ENCODE measurements at places on chromosomes 4 and X.

- no peak for DNase-seq
Measured at GRCh38 chr4:36337665-36338185, 56.3 kb downstream of the DTHD1 start.

DNA sequence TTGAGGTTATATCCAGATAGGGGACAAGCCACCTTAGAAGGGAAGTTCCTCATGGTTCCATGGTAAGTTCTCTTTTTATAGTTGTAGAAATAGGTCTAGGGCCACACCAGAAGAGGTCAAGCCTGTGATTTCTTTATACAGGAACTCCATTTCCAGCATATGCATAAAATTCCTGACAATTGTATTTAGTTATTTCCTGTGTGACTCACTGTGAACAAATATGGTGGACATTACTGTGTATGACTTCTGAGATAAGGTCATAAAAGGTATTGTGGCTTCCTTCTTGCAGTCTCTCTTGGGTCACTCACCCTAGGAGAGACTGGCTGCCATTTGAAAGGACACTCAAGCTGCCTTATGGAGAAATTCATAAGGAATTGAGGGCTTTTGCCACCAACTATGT is 2.2 kb upstream of the C4orf36 start:
- DNase-seq: no peak

DNA sequence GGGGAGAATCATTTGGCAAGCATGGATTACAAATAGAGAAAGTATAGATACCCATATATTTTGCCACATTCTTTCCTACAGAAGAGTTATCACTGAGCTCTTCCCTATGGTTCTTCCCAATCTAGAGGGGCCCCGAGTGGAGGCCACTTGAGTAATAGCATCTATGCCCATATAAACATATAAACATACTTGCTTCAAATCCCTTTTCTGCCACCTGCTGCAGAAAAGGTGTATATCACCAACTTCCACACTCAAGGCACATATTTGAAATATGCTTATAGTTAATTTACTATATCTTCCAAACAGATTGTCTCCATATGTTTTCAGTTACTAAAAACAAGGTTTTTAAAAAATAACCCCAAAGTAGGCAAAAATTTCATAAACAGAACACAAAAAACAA is 642.8 kb upstream of the DIPK2B start:
- DNase-seq: no peak

DNA sequence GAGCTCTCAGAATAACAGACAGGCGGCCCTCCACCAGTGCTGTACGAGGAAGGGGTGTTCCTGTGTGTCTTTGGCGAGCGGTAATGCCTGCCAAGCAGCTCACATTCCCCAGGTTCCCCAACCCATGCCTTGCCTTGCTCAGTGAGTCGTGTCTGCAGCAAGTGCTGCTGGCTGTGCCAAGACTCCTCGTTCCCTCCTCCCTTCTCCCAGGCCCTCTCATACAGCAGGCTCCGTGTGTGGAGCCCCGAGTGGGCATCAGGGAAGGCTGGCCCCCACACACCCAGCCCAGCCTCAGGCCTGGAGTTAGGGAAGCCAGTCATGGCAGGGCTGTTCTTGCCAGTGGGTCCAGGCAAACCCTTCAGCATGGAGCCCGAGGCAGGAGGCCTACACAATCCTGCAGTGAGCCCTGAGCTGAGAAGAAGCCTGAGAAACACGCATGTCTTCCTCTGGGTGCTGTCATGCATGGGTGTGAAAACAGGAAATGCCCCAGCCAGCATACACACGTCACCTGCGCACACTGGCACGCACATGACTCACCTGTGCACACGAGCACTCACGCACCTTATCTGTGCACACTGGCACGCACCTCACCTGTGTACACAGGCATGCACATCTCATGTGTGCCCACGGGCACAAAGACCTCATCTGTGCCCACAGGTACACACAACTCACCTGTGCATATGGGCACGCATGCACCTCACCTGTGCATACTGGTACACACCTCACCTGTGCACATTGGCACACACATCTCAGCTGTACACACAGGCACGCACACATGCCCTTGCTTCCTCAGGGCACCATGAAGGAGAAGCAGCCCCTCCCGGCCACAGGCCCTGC is 238.7 kb downstream of the DHRSX start:
- DNase-seq: no peak

- DNase-seq: no peak
Measured at GRCh38 chrX:119411959-119412358, 12.8 kb downstream of the SLC25A43 start.

DNA sequence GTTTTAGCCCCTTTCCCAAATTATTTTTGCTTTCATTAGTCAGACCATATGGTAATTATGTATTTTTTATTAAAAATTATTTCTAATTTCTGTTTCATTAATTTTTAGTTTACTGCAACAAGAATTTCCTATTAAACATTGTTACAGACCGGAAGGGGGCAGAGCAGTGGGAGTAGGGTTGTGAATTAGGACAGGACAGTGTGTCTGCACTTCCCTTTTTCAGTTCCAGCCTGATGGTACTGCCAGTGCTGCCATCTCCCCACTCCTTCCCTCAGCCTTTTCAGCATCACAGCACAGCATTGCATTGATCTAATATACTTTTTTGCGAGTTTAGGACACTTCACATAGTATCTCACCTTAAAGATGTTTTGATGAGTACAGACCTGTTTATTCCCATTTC is 76.5 kb downstream of the STIM2 start:
- no peak for DNase-seq

GRCh38 chr4:52873861-52874343 is 11.8 kb downstream of the RASL11B start:
- DNase-seq: no peak

GRCh38 chrX:49919617-49920016 is 2.8 kb upstream of the CLCN5 start:
- no peak for DNase-seq

DNA sequence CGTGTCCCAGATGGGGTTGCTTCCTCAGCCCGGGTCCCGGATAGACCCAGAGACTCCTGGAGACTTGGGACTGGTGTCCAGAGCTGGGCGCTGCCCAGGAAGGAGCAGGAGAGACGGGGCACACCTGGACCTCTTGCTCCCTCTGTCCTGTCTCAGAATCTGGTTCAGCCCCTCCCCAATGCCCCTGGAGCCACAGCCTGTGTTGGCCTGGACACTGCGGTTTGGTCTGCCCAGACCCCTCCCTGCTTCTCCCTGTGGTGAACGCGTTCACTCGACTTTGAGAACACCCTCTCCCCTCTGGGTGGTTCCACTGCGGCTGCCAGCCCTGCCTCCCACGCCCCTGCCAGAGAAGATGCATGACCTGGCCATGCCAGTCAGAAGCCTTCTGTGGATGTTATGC is 111.1 kb downstream of the HMX1 start:
- DNase-seq: no peak

GRCh38 chr4:139670775-139671174 is 5.2 kb downstream of the MGST2 start:
- no peak for DNase-seq

- no peak for DNase-seq
Measured at GRCh38 chr4:147318586-147318985, 162.3 kb upstream of the EDNRA start.

DNA sequence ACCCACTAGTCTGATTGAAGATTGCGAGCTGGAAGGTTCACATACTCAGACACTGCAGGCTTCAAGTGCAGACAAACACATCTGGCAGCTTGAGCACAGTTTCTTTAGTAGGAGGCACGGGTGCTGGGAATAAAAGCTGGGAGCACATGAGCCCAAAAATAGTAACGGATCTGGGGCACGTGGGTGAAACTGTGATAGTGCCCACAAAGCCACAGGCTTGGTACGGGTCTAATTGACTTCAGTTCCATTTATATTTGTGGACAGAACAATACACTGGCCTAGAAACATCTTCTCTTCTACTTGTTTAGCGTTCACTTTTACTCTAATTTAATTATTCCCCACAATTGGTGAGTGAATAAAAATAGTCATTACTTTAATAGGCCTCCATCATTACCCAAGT is 2370.7 kb downstream of the PCDH7 start:
- no peak for DNase-seq

DNA sequence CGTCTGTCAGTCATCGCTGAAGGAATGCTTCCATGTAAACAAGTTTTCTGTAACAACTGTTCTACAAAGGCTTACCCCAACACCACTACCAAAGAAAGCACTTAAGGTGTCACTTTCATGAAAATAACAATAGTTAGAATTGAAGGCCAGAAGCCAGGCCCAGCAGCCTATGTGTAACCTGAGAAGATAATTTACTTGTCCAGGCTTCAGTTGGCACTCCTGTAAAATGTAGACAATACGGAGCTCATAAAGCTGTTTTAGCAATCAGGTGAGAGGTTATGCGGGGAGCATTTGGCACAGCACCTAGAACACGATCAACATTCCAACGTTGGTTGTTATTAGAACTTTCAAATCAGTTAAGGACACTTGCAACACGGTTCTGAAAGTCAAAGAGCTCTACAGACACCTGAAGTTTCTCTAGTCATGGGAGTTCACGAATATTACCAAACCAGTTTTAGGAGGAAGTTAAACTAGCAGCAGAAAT is 15.7 kb downstream of the ADGRA3 start:
- no peak for DNase-seq

DNA sequence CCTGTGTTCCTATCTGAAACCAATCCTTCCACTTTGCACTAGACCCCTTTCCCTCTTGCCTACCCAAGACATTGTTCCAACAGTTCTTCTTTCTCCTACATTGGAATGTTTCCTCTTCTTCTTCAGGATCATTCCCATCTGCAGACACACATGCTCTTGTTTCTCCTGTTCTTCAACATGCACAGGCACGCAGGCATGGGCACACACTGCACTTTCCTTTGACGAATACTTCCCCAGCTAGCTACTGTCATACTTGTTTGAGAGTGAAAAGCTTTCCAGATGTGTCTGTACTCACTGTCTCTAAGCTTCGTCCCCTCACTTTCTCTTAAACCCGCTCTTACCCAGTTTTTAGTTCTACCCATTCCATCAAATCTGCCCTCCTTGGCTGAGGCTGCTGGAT is 31.8 kb upstream of the ERVMER34-1 start:
- DNase-seq: no peak

- DNase-seq: no peak
Measured at GRCh38 chr4:188201851-188202250, 62.6 kb downstream of the TRIML1 start.

DNA sequence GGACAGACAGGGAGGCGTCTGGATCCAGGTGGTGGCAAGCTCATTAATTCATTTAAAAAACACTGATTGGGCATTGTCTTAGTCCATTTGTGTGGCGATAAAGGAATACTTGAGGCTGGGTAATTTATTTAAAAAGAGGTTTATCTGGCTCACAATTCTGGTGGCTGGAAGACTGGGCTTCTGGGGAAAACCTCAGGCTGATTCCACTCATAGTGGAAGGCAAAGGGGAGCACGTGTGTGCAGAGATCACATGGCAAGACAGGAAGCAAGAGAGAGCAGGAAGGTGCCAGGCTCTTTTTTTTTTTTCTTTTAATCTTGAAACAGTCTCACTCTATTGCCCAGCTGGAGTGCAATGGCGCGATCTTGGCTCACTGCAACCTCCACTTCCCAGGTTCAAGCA is 100.2 kb upstream of the METTL14 start:
- DNase-seq: no peak

- DNase-seq: no peak
Measured at GRCh38 chr4:134408897-134409296, 207.3 kb upstream of the PABPC4L start.

- no peak for DNase-seq
Measured at GRCh38 chr4:96698831-96699230, 858.9 kb downstream of the PDHA2 start.

- DNase-seq: no peak
Measured at GRCh38 chr4:174631901-174632758, 109.8 kb upstream of the HPGD start.

DNA sequence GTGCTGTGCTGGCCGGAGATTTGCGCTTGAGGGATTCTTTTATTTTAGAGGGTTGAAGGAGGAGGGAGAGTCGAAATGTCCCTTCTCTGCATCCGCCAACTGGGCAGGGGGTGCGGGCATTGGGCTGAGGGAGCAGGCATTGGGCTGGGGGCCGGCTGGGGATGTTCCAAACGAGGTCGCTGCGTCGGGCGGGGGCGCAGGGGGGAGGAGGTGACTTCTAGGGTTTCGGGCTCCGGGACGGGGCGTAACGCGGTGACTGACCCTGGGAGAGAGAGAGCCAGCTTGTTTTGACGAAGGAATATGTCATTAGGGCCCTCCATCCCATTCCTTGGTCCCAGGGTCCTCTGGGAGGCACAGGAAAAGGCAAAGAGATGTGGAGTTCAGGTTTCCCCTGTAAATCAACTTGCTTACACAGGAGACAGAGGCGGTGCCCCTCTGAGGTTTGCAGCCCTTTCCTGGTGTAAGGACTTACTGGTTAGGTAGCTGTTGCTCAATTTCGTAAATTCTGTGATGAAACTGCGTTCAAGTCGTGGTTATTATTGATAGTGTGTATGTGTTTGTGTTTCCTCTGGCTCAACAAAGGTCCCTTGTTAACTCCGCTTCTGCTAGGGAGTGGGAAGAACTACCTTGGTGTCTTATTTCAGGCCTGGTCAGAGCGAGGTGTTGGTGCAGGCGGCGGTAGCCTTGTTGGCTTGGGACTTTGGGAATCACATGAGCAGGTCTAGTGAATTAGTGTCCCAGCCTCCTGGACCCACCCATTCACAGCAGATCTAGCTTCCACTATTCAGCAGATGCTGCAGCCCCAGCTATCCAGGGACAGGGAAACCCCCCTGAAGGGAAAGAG is 716 bp downstream of the FHIP1A start:
- DNase-seq: no peak

- no peak for DNase-seq
Measured at GRCh38 chr4:137076908-137077307, 455.4 kb downstream of the PCDH18 start.

DNA sequence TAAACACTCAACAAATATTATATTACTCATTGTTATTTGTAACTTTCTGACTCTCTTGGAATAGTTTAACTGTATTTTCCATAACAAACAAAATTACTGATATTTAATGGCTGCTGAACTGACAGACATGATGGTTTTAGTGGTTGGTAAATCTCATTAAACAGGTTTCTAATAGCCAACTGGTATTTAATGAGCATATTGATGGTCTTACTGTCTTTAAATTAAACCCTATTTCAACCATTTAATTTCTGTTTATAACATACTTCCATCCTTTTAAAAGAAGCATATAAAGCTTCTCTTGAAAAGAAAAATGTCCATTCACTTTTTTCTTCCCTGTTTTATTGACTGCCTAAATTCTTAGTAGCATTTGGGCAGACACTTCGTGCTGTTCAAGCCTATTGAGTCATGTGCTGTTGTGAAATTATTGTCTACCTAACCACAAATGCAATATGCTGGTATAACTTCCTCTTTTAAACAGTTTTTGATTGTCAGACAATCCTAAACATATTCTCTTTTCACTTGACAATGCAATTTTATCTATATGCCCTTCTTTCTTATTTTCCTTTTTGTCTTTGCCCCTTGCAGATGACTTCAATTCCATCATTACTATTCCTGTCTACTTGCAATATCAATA is 163.9 kb upstream of the SLC7A11 start:
- no peak for DNase-seq

DNA sequence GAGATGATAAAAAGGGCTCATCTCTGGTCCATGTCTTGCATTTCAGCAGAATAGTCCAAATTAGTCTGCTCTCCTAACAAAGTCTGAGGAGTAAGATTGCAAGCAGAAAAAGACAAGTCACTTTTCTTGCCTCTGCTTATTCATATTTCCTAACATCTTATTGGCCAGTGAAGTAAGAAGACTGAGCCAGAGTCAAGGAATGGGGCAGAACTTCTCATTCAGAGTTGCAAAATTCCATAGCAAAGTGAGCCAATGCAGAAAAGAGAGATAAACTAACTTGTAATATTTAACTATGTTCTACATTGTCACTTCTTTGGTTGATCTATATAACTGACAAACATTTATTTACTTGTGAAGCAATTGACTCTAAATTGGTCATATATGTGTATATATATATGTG is 2304.0 kb downstream of the ARAP2 start:
- no peak for DNase-seq

GRCh38 chr4:61783050-61783449 is 582.9 kb downstream of the ADGRL3 start:
- no peak for DNase-seq

All from esophagus squamous epithelium (tissue), 5 donors.